ENCODE measurements at places on chromosomes 5 and 9.

DNA sequence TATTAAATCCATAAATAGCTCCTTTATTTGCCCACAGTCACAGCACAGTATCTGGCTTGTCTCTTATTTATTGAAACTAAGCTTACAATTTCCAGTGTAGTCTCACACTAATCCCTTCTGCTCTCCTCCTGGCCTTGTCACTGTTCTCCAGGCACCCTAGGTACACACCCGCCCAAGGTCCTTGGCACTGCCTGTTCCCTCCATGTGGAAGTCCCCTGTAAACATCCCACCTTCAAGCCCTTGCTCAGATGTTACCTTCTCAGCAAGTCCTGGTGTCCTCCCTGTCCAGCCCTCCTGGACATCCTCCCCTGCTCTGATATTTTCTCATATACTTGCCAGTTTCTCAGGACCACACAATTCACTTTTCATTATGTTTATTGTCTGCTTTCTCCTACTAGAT lies 44.2 kb upstream of the CFAP157 start:
- no peak for DNase-seq

- no peak for DNase-seq
Measured at GRCh38 chr9:113885183-113886025, 9.3 kb downstream of the ZNF618 start.

GRCh38 chr9:100352201-100352726 lies 478 bp downstream of the TEX10 start:
- DNase-seq: no peak

DNA sequence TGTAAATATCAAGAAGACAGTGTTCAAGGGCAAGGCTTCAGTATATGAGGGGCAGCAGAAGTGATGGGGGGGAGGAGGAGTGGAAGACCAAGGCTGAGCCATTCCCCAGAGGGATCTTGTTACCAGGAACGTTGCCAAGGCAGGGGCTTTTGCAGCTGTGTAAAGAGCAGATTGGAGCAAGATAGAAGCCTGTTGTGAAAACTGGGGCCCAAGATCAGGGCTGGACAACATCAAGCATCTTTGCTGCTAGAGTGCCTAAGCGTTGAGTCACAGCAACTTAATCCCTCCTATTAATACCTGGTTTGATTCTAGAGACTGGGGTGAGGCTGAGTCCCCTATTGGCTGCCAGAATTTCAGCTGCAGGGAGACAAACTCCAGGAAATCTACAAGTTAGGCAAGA lies 18.4 kb upstream of the ERCC6L2 start:
- no peak for DNase-seq

GRCh38 chr9:97695995-97696802 lies 941 bp downstream of the XPA start:
- DNase-seq: no peak

GRCh38 chr5:150514708-150515211 lies 6.8 kb downstream of the NDST1 start:
- DNase-seq: no peak

DNA sequence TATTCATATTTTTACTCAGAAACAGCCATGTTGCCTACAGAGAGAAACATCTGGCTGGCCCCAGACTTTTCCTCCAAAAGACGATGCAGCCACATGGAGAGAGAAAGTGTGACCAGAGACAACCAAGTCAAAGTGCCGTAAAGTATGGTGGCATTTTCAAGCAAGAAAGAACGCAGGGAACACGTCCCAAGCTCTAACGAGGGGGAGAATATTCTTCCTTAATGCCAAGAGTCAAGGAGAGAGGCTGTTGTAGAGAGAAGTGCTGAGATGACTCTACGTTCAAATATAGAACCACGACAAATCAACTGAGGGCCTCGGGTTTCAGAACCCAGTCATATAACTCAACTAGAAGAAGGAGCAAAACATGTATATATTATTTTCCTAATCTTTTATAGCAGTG lies 55.9 kb downstream of the FNBP1 start:
- DNase-seq: no peak

- DNase-seq: no peak
Measured at GRCh38 chr5:36325196-36325595, 23.5 kb upstream of the RANBP3L start.

DNA sequence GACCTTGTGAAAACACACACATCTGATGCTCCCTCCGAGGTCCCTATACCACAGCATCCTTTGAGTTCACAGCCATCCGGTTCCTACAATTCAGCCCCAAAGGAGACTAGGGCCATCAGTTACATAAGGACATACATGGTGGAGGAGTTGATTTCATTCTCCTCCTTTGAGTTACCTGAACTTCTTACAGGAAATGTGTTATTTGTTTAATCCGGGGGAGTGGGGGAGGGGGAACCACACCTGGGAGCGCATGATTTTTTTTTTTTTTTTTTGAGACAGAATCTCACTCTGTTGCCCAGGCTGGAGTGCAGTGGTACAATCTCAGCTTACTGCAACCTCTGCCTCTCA lies 30.7 kb downstream of the SEMA4D start:
- DNase-seq: no peak

GRCh38 chr9:111599092-111599954 lies at the start of gene PTGR1:
Gene PTGR1 (minus strand): TSS chr9:111599647. CDS start chr9:111597422, 2,225 bp downstream.
- DNase-seq: no peak

GRCh38 chr9:124975131-124975530 lies 34.2 kb upstream of the GOLGA1 start:
- DNase-seq: no peak

DNA sequence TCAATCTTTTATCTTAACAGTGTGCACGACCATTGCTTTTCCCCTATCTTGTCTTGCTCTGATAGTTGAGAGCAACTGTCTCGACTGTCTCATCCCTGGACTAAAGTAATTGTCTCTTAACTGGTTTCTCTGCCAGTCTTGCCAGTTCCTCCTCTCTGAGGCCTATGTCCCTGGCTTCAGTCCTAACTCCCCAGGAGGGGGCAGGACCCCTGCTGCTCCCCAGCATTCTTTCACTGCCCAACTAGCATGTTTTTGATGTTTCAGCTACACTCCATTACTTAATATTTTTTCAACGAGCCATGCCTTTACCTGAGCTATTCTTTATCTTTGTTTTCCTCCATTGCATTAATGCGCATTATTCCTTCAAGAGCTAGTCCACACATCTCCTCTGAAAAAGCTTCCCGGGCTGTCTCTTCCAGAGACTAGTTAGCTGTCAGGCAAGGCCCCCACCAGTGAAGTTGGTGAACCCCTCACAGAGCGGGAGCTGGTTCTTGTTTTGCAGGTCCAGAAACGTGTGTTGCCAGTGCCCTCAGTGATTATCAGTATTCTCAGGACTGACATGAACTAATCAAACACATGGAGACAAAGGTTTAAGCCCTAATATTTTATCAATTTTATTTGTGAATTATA lies 291.7 kb upstream of the KCNN2 start:
- DNase-seq: no peak

- DNase-seq: no peak
Measured at GRCh38 chr5:153476767-153477166, 13.7 kb upstream of the GRIA1 start.

DNA sequence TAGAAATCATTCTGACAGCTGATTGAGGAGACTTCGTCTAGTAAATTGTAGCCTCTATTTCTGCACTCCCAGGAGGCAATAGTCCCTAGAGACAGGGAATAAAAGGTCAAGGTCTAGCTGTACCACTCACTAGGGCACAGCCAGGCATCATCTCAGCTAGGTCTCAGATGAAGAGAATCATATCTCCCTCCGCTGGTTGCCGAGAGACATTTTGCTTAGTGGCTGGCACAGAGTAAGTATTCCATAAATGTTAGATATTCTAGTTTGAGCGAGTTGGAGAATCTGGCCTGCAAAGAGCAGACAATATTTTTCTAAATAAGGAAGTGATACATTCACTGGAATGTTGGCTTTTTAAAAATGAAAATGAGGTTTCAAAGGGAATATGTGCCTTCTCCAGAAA lies 180.4 kb upstream of the ACTBL2 start:
- no peak for DNase-seq

- no peak for DNase-seq
Measured at GRCh38 chr5:145666591-145666990, 168.6 kb downstream of the PRELID2 start.

DNA sequence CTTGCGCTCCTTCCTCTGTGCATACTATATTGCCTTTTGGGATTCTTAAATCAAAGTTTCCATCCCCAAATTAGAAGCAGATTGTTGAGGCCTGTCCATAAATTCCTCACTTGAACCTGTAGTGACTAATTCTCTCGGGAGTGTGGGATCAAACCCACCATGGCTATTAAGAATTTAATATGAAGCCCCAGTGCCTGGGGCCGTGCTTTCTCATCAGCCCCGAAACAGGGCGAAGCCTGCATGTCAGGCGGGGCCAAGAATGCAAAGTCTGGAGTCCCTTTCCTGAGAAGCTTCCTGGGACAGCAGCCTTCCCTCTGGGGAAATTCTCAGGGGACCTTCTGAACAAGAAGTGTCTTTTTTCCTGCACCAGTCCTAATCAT lies 29.3 kb upstream of the FAT2 start:
- DNase-seq: no peak

DNA sequence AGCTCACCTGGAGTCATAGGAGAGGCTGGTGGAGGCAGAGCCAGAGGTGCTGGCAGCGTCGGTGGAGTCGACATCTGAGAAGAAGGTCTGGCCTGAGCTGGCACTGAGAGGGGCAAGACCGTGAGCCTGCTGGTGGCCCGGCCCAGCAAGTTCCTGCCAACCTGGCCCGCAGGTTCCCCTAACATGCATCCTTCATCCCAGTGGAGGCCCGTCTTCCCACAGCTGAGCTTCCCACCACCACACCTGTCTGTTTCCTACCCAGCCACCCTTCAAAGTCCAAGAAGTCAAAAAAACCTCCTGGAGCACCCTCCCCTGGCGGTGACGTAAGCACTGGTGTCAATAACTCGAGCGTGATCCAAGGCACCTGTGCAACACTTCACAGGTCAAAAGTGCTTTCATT lies 16.9 kb downstream of the PHF19 start:
- DNase-seq: no peak

- DNase-seq: no peak
Measured at GRCh38 chr5:92518318-92518904, 1062.6 kb downstream of the NR2F1-AS1 start.

GRCh38 chr5:73116506-73116905 lies 3.9 kb upstream of the TMEM171 start:
- no peak for DNase-seq

DNA sequence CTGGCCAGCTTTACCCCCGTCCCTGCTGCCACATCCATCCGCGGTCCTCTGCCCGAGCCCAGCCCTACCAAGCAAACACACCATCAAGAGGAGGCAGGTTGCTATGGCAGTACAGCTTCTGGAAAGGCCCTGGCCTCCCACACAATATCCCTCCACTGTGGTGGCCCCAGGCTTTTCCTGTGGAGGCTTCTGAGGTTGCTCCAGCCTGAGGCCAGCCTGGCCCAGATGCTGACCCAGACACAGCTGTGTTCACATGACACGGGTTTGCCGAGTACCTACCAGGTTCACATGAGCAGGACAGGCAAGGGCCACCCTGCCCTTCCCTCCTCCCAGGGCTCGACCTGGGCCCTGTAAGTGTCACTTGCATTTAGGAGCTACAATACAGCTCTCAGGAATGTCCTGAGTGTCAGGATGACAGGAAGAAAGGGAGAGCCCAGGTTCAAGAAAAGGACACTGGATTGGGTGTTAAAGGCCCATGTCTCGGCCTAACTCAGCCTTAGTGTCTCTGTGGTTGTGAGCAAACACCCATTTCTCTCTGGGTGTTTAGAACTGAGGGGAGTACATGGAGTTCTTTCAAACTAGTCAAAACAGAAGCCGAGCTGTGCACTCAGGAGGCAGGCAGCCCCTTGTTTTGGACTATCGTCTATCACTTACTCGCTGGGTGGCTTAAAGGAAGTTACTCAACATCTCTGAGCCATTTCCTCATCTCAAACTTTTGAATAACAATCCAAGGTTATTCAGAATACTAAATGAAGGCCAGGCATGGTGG lies 40.2 kb downstream of the NAIF1 start:
- no peak for DNase-seq

GRCh38 chr9:4140362-4140761 lies 159.5 kb downstream of the GLIS3 start:
- DNase-seq: no peak

GRCh38 chr5:117183326-117183725 lies 608.7 kb upstream of the SEMA6A start:
- DNase-seq: no peak

DNA sequence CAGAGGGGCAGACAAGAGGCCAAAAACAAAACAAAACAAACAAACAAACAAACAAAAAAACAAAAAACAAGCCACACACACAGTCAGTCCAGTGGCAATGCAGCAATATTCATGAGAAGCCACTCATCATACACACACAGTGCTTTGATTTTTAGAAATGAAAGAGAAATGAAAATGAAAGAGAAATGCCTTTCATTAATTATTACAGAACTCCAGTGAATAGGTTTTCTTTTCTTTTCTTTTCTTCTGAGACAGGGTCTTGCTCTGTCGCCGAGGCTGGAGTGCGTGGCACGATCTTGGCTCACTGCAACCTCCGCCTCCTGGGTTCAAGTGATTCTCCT lies 36.9 kb downstream of the SPRY4 start:
- DNase-seq: no peak

DNA sequence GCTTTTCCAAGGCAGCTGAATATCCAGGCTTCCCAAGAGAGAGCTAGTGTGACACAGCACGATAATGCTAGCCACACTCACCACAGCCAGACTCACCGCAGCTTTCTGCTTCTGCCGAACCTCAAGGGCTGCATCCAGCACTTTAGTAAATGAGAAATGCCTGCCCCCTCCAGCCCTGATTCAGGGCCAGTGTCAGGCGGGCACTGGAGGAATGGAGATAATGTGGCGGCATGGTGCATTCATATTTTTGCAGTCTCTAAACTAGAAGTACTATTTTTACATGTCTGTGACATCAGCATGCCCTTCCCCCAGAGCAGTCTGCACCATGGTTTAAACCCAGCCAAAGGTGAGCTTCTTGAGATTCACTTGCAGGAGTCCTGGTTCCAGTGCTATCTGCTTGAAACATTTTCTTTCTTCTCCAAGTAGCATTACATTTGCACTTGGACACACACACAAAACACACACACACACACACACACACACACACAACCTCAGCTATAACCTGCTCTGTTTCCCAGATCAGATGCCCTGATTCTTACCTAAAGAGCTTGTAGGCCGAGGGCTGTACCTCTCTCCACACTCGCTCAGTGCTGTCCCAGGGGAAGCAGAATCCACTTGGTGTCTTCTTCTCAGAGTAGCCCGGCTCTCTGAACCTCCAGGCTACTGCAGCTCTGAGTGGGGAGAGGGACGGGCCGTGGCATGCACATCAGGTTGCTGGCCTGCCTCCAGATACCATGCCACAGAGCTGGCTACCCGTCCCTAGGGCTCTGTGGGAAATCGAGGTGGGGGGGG lies at the start of gene FGF1:
FGF1 (minus strand) TSS at position 673 of the 792 bp plus-strand sequence. CDS start 71,963 bp downstream, outside the sequence.
- DNase-seq: no peak
